ENCODE measurements at places on chromosomes 1 and 21.
A peak's percentile ranks its signal among the peaks of the same experiment; 100 is the strongest.

DNA sequence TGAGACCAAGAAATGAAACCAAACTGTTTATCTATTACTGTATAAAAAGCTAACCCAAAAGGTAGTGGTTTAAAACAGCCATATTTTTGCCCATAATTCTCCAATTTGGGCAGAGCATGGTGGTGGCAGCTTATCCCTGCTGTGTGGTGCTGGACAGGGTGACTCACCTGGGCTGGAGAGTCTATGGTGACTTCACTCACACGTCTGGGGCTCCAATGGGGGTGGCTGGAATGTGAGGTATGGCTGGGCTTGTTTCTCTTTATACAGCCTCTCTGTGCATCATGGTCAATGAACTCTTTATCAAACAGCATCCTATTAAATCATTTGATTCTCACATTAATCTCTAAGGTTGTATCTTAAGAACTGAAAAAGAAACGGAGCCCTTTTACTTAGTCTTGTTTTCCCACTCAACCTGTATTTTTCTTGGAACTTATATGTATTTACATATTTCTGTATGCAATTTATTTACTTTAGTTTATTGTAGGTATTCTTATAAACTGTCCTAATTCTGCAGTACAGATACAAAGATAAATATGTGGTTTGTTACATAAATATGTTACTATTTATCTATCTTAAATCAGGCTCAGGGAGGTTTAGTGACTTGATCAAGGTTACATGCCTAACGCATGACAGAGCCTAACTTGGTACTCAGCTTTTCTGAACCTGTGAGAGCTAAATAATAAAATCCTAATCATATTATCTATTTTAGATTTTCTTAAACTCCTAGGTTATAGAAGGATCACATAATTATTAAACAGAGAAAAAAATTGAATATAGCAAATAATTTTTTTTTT is 37.5 kb upstream of the WLS start:
- DNase-seq, result no peak

GRCh38 chr1:226625832-226626576 is 77.4 kb downstream of the STUM start:
- peak; percentile 63 for DNase-seq

- DNase-seq, result no peak
Measured at GRCh38 chr1:55334797-55335196, 119.6 kb upstream of the USP24 start.

- DNase-seq, result no peak
Measured at GRCh38 chr1:5514527-5515183, 477.6 kb downstream of the NPHP4 start.
